HS-5 (cell line): ENCODE measurements at places on chromosomes 6 and 20.

- no peak for DNase-seq
Observed at GRCh38 chr6:163840880-163841279, 426.4 kb downstream of the QKI start.

- no peak for DNase-seq
Observed at GRCh38 chr20:37757550-37757949, 63.7 kb downstream of the CTNNBL1 start.

GRCh38 chr20:38789503-38790199 lies 15.8 kb upstream of the PPP1R16B start:
- peak; percentile 49 for DNase-seq

DNA sequence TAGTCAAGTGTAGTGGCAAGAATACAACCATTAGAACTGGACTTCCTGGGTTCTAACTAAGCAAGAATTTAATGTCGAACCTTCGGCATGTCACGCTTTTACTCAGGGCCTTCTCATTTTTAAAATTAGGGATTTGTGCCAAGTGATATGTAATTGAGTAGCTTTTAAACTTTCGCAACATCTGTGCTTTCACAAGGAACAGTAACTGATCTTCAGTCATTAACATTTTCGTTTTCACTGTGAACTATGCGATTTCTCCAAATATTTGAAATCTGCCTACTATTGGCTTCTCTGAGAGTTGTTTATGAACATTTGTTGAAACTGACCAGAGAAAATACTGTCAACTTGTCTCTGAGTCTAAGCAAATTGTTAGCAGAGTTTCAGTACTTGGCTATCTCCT lies 27.6 kb downstream of the GRM1 start:
- no peak for DNase-seq

DNA sequence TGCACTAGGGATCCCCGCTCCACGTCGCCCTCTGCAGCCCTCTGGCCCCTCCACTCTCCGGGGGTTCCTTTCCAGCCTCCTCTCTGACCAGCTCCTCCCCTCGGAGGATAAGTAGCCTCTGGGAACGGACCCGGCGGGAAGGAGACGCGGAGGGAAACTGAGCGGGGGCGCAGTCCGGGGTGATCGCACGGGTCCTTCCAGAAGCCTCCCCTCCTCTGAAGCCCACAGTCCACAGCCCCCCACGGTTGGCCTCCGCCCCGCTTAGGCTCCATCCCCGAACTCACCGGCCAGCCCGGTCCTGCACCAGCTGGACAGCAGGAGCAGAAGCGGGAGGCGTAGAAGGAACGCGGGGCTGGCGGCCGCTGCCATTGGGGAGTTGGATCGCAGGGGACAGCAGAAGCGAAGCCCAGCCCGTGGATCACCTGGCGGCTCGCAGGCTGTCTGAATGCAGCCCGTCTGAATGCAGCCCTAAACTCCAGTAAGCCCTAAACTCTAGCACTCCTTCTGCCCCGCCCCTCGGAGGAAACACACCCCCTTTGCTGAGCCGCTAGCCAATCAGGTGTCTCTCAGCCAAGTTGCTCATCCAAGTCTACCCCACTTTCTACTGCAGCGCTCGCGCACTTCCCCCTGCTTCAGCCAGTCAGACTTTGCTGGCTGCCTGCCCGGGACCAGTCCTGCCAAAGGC lies at the start of gene RAET1G:
RAET1G (minus strand) TSS at position 480 of the 685 bp plus-strand sequence; CDS start at position 369, 111 bp downstream.
- peak; percentile 83 for DNase-seq

GRCh38 chr6:111984516-111985201 lies 69.2 kb upstream of the CCN6 start:
- DNase-seq: no peak

DNA sequence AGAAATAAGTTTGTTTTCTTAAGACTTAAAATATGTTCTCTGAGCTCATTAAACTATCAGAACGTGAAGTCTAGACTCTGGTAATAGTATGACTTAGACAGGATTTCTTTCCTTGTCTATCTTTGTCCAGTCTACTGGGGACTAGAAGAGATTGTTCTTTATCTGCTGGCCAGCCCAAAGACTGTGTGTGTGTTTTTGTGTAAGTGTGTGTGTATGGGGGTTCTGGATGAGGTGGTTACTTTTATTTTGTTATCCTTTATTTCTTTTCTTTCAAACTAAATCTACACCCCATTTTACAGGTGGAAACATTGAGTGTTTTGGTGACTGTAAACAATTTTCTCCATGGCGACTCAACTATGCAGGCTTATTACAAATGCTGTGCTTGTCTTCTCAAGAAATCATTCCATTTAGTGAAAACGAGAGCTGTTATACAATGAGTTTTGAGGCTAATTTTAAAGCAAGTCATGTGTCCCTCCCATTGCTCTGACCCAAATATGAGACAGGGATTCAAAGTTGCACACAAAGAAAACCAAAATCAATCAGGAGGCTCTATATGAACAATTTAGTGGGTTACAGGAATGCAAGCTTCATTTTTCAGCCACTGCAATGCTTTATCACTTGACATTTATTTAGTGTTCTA lies 97.6 kb downstream of the ELOVL5 start:
- no peak for DNase-seq

DNA sequence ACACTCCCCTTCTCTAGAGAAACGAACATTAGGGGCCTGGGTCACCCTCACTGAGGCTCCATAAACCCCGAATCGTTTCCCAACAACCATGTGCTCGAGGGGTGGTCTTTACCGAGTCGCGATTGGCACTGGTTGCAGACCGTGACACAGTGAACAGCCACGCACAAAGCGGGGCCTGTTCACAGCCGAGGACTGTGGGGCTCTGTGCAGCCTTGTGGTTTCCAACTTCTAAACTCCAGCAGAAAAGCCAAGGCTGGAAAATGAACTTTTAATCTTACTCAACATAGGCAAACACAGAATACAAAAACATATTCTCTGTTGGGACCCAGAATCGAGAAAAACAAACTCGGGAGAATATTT lies 19.0 kb downstream of the RRBP1 start:
- no peak for DNase-seq

GRCh38 chr20:46749147-46749546 lies 39.7 kb downstream of the SLC2A10 start:
- no peak for DNase-seq

GRCh38 chr6:129031051-129031599 lies 148.2 kb downstream of the LAMA2 start:
- DNase-seq: peak; percentile 33

DNA sequence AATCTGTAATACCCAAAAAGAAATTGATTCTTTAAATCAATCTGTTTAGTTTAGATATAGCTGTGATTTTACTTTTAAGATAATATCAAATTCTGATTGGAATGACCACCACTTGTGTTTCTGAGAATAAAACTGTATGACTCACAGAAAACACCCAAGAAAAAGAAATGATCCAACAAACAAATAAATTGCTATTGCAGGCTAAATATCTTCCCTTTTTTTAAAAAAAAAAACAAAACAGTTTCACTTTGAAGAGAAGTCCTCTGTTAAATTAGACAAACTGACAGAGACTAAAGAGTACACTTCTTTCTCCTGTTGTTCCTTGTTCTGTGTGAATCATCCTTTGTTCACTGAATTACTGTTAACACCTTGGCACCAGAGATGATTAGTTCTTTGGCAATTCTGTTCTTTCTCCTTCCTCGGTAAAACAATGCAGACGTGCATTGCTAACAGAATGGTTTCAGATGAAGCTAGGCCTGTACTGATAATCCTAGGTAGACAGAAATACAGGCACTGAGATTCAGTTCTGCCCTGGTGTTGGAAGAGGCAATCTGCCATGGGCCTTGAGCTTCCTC lies 895.2 kb upstream of the CITED2 start:
- no peak for DNase-seq

DNA sequence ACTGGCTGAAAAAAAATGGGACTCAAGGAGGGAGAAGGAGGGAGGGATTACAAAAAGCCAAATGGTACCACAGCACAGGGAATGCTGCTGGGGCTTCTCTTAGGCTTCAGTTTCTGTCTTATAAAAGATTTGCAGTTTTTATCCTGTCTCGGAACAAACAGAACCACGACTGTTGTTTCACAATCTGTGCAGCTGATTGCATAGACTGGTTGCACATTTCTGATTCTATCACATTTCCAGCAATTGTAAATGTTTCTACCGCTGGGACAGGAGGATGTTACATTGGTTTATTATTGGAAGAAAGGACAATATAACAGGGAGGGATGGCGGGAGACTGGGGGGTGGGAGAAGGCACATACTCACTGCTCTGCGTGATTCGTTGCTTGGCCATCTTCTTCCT lies 73.5 kb upstream of the ARID1B start:
- no peak for DNase-seq

DNA sequence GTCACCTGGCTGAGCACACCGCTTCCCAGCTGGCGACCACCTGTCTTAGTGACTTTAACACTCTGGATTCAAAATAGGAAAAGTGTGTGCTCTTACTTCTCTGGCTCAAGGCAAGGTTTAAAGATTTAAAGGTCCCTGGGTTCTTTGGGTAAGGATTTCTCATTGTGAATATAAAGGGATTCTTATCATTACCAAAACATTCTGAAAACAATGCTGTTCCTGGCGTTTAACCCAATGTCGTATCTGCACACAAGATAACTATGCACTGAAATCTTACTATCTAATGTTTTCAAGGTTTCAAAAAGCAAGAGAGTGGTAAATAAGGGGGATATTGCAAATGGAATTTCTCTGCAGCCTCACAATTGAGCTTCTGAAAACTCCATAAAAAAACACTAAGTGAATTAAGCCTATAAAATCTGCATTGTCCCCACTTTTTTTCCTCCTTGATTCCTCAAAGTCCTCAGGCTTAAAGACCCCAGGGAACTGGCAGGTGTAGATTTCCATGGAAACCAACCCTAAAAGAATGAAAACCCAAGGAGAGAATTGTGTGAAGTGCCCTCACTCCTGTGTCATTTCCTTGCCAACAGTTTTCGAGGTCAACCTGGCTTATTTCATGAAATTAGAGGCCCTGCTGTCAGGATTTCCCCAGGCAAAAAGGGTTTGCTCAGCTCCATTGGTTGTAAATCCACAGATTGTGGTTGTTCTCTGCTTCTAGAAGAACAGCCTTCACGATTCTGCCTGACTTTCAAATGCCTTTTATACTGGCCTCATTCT lies 44.0 kb downstream of the BMP2 start:
- no peak for DNase-seq

DNA sequence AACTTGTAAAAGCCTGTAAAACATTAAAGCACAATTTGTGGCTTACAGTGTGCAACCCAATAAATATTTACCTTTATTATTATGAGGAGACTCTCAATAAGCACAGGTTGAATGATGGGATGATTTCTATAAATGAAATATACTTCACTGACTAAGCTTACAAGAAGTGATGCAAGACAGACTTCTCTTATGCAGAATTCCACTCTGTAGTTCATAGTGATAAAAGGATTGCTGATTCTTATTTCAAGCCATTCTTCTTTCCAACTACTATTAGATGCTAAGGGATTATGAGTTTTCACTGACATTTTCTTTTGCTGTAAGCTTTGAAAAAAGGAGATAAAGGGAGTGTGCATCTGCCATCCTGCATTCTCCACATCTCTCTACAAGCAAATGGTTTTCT lies 149.0 kb upstream of the ARG1 start:
- no peak for DNase-seq

- no peak for DNase-seq
Observed at GRCh38 chr6:39217177-39217864, 12.0 kb downstream of the KCNK5 start.

GRCh38 chr6:158388727-158389126 lies 76.5 kb downstream of the TULP4 start:
- no peak for DNase-seq

DNA sequence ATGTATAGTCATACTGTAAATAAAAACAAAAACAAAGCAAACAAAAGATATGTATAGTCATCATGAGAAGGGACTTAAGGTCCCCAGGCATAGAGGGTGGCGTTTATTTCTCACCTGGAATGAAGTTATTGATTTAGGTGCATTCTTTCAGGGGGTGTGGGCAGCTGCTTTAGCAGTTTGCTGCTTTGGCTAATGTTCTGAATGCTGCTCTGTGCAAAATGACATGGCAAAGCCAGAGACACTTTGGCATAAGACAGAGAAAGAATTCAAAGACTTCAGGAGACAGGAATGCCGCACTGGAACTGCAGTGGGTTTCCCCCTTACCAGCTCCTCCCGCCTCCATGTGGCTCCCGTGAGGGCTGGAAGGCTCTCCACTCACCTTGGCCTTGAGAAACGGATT lies 36.4 kb upstream of the NELFCD start:
- DNase-seq: no peak

DNA sequence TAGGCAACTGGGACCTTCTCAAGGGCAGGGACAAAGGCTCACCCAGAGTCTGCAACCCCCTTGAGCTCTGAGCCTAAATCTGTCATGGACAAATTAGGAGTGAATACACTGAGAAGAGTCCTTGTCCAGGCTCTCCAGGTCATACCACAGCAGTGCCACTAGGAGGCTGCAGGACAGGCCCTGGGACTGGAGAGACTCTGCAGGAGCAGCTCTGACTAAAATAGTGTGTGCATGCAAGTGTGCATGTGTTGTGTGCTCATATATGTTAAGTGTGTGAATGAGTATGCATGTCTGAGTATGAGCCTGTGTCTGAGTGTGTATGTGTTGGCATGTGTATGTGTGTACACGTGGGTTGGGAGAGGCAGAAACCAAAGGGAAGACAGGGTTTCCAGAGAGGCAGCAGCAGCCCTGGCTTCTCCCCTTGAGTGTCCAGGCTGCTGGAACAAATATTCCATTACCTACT lies 27.1 kb downstream of the MRPL14 start:
- DNase-seq: no peak

GRCh38 chr20:12906361-12906760 lies 102.4 kb upstream of the SPTLC3 start:
- DNase-seq: no peak

- DNase-seq: no peak
Observed at GRCh38 chr6:44388887-44389286, 1.4 kb downstream of the CDC5L start.

DNA sequence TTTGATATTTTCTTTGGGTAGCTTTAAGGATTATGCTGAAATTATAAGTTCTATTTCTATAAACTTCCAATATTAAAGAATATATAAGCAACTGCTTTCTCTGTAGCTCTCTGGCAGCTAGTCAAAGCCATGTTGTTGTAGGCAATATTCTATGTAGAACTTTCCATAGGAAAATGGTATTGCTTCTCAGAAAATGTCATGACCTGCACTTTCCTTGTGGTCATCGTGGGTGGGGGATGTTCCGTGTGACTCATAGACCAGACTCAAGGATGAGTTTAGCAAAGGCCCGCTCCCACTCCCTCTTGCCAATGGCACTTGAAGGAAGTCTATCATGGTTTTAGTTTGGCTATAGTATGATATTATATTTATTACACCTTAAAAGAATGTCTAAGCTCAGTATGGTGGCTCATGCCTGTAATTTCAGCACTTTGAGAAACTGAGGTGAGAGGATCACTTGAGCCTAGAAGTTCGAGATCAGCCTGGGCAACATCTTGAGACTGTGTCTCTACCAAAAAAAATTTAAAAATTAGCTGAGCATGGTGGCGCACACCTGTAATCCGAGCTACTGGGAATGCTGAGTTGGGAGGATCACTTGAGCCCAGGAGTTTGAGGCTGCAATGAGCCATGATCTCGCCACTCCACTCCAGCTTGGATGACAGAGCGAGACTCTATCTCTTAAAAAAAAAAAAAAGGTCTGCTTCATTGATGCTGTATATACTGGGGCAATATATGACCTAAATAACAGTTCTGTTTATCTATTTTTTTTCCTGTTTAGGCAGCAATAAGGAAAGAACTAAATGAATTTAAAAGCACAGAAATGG lies 36.6 kb upstream of the LTV1 start:
- DNase-seq: peak; percentile 4
